ENCODE measurements at places on chromosomes 13 and 19. TPM values are rescaled to one million over a fixed set of nuclear protein-coding genes. Genes with fewer than 3 reads are reported as not detected.

DNA sequence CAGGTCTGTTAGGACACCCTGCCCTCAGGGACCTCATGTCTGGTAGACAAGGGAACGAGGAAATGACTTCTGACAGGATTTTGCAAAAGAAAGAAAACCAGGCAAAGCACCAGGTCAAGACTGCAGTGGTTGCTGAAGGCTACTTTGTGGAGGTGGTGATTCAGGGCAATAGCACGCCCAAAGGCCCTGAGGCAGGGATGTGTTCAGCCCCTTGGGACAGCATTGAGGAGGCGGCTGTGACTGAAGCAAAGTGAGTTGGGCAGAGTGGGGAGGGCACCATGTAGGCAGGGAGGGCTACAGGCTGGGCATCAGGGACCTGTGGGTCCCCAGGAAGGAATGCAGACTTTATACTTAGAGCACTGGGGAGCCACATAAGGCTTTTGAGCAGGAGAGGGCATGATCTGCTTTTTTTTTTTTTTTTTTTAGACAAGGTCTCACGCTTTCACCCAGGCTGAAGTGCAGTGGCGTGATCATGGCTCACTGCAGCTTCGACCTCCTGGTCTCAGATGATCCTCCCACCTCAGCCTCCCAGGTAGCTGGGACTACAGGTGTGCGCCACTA is 10.8 kb upstream of the HOMER3 start:
- H3K27me3 ChIP-seq, result no peaks in the 10 kb centered on the region
- H3K4me1 ChIP-seq, result no peaks in the 10 kb centered on the region
- DNase-seq, result no peak
- H3K4me3 ChIP-seq, result no peak overlapping the region

Gene PLK5
- not detected for total RNA-seq

Gene KXD1
- total RNA-seq, result 91.7 TPM

DNA sequence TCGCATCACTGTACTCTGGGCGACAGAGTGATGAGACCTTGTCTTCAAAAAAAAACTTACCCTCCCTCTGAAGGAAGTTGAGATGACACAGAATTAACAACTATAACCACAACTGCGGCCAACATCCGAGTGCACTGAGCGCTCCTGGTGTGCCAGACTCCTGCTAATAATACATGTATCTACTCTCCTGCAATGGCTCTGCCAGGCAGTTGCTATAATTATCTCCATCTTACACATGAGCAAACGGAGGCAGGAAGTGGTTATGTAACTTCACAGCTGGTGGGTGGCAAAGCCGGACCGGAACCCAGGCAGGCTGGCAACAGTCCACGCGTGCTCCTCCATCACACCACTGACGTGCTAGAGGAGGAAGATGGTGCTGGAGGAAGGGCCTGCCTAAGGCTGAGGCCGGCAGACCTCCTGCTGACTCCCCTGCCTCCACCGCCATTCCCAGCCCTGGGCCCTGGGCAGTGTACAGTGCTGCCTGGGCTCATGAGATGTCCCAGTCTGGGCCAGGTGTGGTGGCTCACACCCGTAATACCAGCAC is 12.6 kb downstream of the XRCC1 start:
- H3K27ac ChIP-seq, result no peak overlapping the region
- no peak for DNase-seq
- no peak overlapping the region for H3K4me3 ChIP-seq

DNA sequence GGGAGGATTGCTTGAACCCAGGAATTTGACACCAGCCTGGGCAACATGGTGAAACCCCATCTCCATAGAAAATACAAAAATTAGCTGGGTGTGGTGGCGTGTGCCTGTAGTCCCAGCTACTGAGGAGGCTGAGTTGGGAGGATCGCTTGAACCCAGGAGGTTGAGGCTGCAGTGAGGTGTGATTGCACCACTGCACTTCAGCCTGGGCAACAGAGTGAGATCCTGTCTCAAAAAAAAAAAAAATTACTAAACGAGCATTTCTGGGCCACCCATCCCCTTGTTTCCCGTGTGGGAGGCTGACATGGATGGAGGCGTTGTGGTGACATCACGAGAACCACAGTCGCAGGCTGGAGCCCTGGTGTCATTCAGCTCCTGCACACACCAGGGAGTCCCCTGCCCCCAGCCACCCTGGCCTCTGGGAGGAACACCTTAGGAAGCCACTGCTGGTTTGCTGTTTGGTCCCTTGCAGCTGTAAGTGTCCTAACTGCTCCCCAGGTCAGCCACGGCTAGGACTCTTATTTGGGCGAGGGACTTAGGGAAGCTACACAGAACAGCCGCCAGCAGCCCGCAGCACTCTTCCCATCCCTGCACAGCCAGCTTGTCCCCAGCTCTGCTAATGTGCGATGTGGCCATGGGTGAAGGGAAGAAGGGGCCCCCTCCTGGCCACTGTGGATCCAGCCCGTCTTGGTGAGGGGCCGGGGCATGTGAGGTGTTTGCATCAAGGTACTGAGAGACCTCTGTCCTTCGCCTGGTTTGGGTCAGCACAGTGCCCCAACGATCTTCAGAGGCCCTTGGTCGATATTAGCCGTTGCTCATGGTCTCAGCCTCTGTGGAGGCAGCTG is 12.7 kb downstream of the NKPD1 start:
- DNase-seq, result no peak
- H3K36me3 ChIP-seq, result peaks cover under 1% of the 10 kb centered on the region
- H3K4me3 ChIP-seq, result no peak overlapping the region
- H3K4me1 ChIP-seq, result no peaks in the 10 kb centered on the region
- no peak overlapping the region for H3K27ac ChIP-seq

GRCh38 chr13:63704521-63704920 is 2288.9 kb upstream of the PCDH20 start:
- no peak overlapping the region for H3K4me3 ChIP-seq
- no peak for DNase-seq
- no peaks in the 10 kb centered on the region for H3K36me3 ChIP-seq
- H3K4me1 ChIP-seq, result no peaks in the 10 kb centered on the region
- no peak overlapping the region for H3K27ac ChIP-seq

All from neural crest cell (in vitro differentiated cells).